ENCODE measurements at places on chromosomes 2 and 18.

- DNase-seq: no peak
Observed at GRCh38 chr18:1104181-1104881, 199.7 kb downstream of the ADCYAP1 start.

- DNase-seq: no peak
Observed at GRCh38 chr2:132815516-132815915, 145.5 kb upstream of the LYPD1 start.

- no peak for DNase-seq
Observed at GRCh38 chr2:200305797-200306195, 697 bp upstream of the SPATS2L start.

DNA sequence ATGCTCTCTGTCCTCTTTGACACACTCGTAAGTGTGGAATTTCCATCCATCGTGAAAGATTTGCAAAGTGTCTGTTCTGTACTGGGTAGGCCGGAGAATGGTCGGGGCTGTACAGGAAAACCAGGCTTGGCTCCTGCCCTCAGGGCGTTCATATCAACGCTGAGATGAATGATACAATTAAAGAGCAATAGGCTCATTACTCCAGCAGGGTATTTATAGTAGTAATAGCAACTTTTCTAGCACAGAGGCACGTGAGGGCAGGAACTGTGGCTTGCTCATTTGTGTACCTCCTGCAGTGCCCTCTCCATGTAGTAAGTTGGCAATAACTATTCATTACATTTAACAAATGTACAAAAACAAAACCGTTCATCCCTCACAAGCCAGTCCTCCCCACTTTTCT, 5.3 kb upstream of the NCK2 start:
- DNase-seq: no peak

GRCh38 chr2:28407131-28407975, 14.7 kb downstream of the FOSL2 start:
- DNase-seq: no peak

DNA sequence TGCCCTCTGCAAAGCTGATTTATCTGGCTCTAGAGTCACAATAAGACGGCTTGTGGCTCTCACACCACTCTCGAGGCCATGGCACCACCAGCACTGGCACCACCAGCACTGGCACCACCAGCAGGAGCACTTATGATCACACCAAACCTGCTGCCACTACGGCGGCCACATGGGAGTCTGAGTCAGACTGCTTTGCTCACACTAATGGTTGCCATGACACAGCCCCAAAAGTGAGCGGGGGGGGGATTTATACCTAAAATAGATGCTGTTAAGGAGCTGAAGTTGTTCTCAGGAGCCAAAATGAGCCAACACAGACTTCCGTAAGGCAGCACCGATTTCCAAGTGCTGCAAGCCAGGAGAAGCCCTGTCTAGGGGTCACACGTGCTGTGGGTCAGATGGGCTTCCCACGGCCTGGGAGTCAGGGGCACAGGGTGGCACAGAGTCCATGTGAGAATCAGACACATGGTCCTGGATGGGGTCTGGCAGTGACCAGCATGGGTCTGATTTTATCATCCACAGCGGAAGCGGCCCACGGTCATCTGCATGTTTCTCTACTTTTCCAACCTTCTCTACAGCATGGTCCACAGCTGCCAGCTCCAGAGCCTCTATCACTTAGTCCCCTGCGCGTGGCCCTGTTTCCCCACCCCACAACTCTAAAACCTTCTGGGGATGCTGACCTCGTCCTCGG, 16.7 kb downstream of the DNMT3A start:
- no peak for DNase-seq

DNA sequence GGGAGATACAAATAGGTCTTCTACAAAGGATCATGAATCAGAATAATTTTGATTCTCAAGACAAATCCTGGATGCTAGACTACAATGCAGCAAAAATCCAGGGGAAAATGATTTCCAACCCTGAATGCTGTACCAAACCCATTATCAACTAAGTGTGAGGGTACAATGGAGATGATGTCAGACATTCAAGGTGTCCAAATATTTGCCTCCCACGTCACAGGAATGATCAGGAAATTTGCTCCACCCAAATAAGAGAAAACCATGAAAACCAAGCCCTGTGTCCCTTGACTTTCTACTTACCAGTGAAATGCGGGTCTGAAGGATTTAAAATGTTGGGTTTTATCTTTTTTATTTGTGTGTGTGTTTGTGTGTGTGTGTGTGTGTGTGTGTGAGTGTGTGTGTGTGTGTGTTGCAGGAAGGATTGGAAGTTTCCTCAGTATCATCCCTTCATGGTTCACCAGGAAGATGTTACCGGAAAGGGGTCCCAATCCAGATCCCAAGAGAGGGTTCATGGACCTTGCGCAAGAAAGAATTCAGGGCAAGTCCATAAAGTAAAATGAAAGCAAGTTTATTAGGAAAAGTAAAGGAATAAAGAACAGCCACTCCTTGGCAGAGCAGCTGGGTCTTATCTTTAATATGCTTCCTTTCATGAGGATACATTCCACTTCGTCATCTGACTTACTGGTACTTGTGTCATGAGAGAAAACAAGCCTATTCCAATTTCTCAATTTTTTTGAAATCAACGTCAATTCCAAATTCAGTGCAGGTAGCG, 61.1 kb upstream of the ID2 start:
- no peak for DNase-seq

DNA sequence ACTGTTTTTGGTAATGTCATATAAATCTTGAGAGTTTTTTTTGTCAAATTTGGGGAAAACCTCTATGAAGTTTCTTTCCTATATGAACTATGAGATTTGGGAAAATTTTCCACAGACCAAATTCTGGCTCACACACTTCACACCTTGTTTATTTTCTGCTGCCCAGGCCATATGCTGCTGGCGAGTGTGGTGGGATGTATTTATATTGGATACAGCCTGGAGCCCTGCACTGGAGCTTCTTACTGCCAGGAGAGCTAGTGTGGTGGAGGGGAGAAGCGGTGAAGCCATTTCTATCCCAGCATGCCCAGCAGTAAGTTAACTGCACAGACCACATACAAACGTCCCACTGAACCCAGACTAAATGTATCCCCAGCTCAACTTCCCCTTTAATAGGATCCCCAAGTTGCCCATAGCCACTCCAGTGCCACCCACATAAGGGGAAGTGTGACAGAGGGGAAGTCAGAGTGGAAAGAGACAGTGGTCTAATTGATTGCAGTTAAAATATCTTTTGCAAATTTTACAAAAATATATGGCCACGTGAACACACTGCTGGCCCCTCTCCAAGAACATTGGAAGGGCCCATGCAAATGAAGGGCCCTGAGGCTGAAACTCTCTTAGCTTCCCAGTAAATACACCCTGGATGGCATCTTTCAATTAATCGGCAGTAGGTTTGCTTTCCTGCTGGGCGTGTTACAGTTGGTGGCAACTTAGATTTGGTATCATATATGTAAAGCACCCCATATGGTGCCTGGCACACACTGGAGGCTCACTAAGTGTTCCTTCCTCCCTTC, 146.6 kb upstream of the ITGA6 start:
- DNase-seq: no peak
